ENCODE measurements at places on chromosomes 5 and 9.

DNA sequence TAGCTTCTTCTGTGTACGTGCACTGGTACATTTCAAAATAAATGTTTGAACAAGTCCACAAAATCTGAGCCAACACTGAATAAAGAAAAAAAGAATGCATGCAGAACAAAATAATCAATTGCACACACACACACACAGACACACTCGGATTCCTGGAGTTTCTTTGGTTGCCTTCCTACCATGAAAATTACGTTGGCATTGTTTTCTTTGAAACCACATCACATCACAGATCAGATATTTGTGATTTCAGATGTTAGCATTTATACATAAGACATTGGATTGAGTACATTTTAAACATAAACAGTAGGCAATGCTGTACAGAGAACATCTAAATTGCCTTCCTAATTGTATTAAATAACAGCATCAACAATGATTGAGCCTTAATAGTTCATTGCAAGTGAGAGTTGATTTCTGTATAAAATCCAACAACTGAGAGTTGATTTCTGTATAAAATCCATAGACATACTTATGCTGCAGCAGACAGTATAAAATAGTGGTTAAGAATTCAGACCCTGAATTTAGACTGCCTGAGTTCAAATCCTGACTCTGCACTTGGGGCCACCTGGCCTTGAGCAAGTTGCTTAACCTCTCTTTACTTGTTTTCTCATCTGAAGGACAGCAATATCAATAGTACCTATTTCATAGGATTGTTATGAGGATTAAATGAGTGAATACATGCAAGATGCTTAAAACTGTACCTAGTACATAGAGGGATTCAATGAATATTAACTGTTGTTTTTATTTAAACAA lies 101.7 kb upstream of the IFNE start:
- no peak for DNase-seq

- DNase-seq = no peak
These were observed 52.8 kb downstream of the ARL15 start for GRCh38 chr5:54257366-54258118.

- DNase-seq = no peak
These were observed 31.2 kb downstream of the KCNMB1 start for GRCh38 chr5:170357955-170358444.

DNA sequence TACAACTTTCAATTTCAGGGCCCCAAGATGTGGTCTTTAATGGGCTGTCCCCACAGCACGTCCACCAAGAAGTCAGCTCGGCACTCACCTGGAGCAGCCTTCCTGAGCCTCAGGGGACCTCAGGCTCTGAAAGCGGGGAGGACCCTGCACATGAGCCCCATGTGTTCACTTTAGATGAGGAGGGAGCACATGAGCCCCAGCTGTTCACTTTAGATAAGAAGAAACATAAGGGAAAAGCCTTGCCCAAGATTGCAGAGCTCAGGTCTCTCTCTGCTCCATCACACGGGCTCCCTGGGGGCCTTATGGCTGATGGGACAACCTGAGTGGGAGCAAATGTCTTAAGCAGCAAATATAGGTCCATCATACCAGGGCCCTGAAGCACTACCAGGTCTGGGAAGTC lies 56.4 kb downstream of the NIPSNAP3B start:
- DNase-seq = no peak

DNA sequence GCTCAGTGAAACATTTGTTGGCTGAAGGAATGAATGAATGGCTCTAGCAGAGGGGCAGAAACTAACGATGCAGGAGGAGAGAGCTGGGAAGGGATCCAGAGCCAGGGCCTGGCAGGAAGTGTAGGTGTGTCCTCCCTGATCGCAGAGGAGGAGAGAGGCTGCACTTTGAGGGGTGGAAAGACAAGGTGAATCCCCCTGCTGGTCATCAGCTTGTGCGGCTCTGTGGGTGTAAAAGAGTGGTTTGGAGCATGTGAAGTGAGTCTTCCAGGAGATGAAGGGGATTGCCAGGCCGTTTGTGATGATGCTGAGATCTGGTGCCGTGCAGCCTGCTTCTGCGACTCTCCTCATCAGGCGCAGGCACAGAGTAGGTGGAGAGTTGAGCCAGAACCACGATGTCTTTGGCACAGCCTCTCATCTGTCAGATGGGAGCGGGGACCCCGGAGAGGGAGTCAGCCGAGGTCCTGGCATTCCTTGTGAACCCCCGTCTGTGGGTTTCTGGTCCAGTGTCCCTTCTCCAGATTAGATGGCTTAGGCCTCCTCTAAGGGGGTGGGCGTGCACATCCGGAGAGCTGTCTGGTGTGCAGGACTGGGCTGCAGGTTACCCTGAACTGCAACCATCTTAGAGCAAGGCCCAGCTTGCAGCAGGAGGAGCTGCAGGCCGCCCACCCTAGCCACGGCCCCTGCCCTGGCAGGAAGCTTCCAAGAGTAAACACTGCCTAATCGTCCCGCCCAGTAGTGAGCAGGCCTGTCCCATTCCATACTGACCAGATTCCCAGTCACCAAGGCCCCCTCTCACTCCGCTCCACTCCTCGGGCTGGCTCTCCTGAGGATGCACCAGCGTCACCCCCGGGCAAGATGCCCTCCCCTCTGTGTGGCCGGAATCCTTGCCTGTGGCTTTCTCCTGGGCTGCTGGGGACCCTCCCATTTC lies at the start of gene ADAMTS13:
Gene ADAMTS13 (plus strand): TSS at position 753 of the 928 bp plus-strand sequence. CDS start 77 bp downstream, at position 830.
- DNase-seq = no peak

GRCh38 chr9:109039539-109039938 lies 26.2 kb upstream of the CTNNAL1 start:
- DNase-seq = no peak

DNA sequence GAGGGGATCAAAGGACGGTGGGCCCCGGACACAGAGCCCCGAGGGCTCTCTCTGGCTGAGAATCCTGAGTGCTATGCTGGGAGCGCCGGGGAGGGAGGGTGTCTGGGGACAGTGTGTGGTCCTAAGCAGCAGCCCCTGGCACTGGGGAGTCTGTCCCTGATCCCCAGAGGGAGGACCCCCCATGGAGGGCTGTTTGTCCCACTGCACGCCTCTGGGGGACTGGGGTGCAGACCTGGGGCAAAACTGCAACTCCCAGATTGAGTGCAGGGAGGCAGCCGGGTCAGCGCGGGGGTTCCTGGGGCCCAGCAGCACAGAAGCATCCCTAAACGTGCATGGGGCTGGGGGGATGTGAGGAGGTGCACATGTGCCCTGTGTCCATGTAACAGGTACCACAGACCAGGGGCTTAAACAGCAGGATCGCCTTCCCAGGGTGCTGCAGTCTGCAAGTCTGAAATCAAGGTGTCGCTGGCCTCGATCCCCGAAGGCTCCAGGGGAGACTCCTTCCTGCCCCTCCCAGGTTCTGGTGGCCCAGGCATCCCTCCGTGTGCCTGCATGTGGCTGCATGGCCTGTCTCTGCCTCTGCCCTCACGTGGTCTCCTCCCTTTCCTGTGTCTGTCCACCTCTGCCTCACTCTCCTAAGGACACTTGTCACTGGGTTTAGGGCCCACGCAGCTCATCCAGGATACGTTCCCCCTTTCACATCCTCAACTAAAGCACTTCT lies 35.9 kb upstream of the IRX4 start:
- no peak for DNase-seq

- DNase-seq = no peak
These were observed 16.9 kb downstream of the SH2D3C start for GRCh38 chr9:127761491-127761956.

DNA sequence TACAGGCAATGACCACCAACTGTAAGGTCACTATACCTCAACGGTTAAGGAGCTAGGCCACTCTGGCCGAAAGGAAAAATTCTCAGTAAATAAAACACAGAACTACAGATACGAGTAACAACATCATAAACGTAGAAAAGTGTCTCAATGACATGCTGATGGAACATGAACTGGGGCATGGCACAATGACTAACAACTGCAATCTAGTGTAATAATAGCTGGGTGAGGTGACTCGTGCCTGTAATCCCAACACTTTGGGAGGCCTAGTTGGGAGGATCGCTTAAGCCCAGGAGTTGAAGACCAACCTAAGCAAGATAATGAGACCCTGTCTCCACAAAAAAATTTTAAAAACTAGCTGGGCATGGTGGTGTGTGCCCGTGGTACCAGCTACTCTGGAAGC lies 9.8 kb upstream of the RAPGEF6 start:
- no peak for DNase-seq

GRCh38 chr9:77562019-77562748 lies 85.9 kb downstream of the GNA14 start:
- DNase-seq = no peak

DNA sequence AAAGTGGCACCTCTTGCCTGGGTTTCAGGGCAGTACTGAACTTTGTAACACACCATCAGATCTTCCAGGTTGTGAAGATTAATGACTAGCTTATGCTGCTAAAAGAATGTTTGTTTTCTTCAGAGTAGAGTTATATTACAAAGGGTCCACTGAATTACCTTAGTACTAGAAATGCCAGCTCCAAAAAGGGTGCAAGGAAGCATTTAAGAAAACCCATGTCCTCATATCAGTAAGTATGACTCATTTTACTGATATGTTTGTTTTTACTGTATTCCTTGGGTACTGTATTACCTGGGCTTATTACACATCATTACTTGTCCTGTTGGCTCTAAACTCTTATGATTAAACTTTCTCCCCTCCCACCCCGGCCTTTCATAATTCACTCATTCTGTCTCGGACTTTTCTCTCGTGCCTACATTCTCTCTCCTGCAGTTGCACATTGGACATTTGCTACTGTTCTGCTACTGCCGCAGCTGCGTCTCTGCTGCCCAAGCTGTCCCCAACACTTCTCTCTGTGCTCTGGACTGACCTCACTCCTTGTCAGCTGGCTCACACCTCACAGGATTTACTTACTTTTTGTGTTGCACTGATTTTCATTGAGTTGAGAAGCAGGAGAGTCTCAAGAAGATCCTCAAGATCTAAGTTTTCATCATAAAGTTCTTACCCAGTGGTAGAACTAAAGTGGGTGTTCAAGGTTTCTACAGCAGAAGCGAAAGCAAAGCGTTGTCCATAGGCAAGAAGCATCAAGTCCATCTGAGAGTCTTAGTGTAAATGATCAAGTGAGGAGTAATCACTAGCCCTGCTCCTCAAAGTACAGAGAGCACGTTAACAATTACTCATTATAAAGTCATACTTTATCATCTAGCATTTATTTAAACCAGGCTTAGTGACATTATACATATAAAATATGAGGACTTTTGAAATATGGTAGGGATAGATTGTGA lies 53.2 kb upstream of the C9orf72 start:
- DNase-seq = no peak

DNA sequence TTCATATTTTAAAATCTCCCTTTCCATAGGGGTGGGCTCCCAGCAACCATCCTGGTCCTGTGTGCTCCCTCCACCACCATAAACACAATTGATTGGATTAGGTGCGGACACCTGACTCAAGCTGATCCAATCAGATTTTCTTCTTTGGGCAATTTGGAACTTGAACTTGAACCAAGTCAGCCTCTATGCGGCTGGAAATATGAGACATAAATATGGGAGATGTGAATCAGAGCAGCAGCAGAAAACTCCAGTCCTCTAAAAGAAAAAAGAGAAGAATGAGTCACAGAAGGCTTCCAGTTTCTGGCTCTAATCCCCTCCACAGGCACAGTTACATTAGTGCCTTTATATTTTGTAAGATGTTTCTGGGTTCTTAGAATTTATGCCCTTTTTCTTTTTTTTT lies 306.6 kb downstream of the MLLT3 start:
- DNase-seq = no peak

DNA sequence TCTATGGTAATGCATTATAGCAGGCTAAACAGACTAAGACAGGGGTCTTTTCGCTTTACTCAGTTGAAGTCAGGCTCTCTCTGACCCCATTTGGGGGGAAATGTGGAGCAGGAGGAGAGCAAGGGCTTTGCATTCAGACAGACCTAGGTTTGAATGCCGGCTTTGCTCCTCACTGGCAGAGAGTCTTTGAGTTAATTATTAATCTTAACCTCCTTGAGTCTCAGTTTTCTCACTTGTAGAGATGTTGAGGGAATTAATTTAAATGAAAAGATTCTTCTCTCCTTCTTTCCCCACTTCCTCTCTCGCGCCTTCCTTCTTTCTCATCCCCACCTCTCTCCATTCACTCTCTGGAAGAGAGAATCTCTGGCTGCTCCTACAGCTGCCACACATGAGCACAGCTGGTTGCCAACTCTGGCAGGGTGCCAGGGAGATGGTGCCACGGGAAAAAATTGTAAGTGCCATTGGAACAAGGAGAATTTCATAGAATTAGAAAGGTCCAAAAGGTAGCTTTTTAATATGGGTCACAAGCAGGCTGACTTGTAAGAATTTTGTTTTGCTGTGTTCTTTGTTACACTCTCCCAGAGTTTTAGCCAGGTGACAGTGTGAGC lies 25.2 kb upstream of the GLRA1 start:
- DNase-seq = no peak

DNA sequence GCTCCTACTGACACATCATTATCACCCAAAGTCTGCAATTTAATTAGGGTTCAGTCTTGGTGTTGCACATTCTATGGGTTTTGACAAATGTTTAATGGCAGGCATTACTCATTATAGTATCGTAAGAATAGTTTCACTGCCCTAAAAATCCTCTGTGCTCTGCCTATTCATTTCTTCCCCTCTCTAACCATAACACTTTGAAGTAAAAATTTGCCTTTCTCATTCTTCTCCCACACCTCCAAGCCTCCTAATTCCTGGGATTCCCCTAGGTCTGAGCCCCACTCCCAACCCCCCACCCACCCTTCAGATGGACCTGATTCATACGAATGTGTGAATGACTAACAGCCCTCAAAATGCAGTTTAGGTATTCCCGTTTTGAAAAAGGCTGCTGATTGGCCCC lies 18.4 kb downstream of the ENC1 start:
- no peak for DNase-seq

GRCh38 chr5:45779874-45780671 lies 83.9 kb upstream of the HCN1 start:
- no peak for DNase-seq

GRCh38 chr5:139381837-139382761 lies 998 bp downstream of the SLC23A1 start:
- DNase-seq = no peak

DNA sequence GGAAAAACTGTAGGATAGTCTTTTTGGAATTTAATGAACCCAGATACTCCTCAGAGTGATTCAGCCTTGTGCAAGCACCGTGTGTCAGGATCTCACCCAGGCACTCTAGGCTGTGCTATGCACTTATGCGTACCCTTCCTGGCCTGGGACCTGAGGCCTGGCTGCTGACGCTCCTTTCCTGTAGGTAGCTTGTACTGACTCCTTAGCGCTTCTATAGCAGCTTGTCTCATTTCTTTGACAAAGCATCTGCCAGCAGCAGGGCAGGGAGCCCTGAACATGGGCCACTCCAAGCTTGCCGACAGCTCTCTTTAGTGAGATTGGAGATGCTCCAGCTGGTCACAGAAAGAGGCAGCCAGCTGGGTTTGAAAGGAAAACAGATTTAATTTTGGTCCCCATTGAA lies 147.3 kb downstream of the SGCD start:
- DNase-seq = no peak

GRCh38 chr5:174723979-174724483 lies 351 bp upstream of the MSX2 start:
- DNase-seq = no peak

- DNase-seq = peak; percentile 26
These were observed 30.1 kb downstream of the QRFP start for GRCh38 chr9:130866474-130866965.

DNA sequence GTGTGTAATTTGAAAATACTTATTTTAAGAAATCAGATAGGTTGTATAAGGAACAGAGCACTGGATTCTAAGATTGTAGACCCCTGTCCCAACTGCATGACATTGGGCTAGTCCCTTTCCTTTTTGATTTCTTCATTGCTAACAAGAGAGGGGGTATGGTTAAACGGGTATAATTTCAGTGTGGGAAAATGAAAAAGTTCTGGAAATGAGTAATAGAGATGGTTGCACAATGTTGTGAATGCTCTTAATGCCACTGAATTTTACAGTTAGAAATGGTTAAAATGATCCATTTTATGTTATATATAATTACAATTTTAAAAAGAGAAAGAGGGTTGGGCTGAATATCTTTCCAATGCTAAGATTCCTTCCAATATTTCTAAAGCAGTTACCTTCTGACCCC lies 103.3 kb upstream of the LHFPL2 start:
- no peak for DNase-seq

All from effector CD4-positive, alpha-beta T cell (primary cell).